ENCODE measurements at places on chromosomes 12 and 14. TPM values are rescaled to one million over a fixed set of nuclear protein-coding genes. Genes with fewer than 3 reads are reported as not detected.

FSCB gene
- total RNA-seq: not detected

- no peak overlapping the region for H3K4me3 ChIP-seq
- H3K27ac ChIP-seq: 0 out of 2 replicates have a peak overlapping the region, but pooled peaks have one; percentile 60
- peaks cover 41% of the 10 kb centered on the region for H3K4me1 ChIP-seq
- peaks cover 5% of the 10 kb centered on the region for H3K36me3 ChIP-seq
- DNase-seq: no peak
- H3K27me3 ChIP-seq: no peaks in the 10 kb centered on the region
Measured at GRCh38 chr12:12539028-12539810, 23.4 kb downstream of the DUSP16 start.

- no peak for DNase-seq
- H3K27ac ChIP-seq: no peak overlapping the region
- peaks cover 20% of the 10 kb centered on the region for H3K36me3 ChIP-seq
- H3K27me3 ChIP-seq: peaks cover 42% of the 10 kb centered on the region
- peak overlapping the region; percentile 75 for H3K4me3 ChIP-seq
Measured at GRCh38 chr12:54369597-54370131, 5.4 kb upstream of the GPR84 start.

DNA sequence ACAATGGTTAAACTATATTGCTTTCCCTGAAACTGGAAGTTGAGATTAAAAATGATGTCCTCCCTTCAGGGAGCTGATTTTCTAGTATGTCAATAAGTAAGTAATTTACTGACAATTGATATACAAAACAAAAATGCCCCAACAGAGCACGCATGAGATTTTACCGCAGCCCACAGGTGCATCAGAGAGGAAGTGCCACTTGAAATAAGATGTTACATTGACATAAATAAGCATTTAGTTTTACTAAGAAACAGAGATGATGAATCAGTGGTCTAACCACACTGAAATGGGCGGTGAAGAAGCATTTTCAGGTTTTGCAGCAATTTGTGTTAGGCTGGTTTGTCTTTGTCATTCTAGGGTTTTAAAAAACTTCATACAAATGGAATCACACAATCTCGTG is 8.8 kb upstream of the CLECL1 start:
- no peak for DNase-seq
- no peaks in the 10 kb centered on the region for H3K36me3 ChIP-seq
- peaks cover 12% of the 10 kb centered on the region for H3K27me3 ChIP-seq
- peaks cover 21% of the 10 kb centered on the region for H3K4me1 ChIP-seq
- H3K4me3 ChIP-seq: no peak overlapping the region

- no peaks in the 10 kb centered on the region for H3K36me3 ChIP-seq
- no peaks in the 10 kb centered on the region for H3K4me1 ChIP-seq
- no peak overlapping the region for H3K4me3 ChIP-seq
- DNase-seq: no peak
Measured at GRCh38 chr12:123954647-123955350, 17.8 kb downstream of the CCDC92 start.

DNA sequence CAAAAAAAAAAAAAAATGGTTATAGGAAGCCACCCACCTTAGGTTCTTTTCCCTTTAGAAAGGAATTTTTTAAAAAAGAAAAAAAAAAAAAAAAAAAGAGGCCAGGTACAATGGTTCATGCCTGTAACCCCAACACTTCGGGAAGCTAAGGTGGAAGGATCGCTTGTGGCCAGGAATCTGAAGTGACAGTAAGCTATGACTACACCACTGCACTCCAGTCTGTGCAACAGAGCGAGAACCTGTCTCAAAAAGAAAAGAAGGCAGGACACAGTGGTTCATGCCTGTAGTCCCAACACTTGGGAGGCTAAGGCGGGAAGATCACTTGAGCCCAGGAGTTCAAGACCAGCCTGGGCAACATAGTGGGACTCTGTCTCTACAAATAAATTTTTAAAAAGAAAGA is 36.0 kb downstream of the SPTLC2 start:
- no peak overlapping the region for H3K4me3 ChIP-seq
- H3K27ac ChIP-seq: no peak overlapping the region
- no peak for DNase-seq
- H3K27me3 ChIP-seq: no peaks in the 10 kb centered on the region

- peaks cover 31% of the 10 kb centered on the region for H3K36me3 ChIP-seq
- no peaks in the 10 kb centered on the region for H3K27me3 ChIP-seq
- no peak overlapping the region for H3K4me3 ChIP-seq
- no peak overlapping the region for H3K27ac ChIP-seq
- DNase-seq: no peak
Measured at GRCh38 chr12:27034607-27035293, 12.4 kb downstream of the MED21 start.

All from WTC11 (cell line).